ENCODE measurements at places on chromosomes 7 and 10. TPM values are rescaled to one million over a fixed set of nuclear protein-coding genes. Genes with fewer than 3 reads are reported as not detected.

Gene HGF
- total RNA-seq: 211 TPM

Gene AHR
- 136 TPM for total RNA-seq

Gene MNX1
- total RNA-seq: not detected

Gene CLRN3
- total RNA-seq: not detected

Gene AMZ1
- total RNA-seq: 1.4 TPM

Gene PLOD3
- 58.9 TPM for total RNA-seq

Gene ANKRD61
- total RNA-seq: under 0.01 TPM

Gene NUDT1
- total RNA-seq: 16.3 TPM

Gene DEPP1
- 15.3 TPM for total RNA-seq

Gene ZNF853
- 0.19 TPM for total RNA-seq

Gene GRM3
- not detected for total RNA-seq

Gene ZNF727
- total RNA-seq: 0.38 TPM

Gene EGR2
- total RNA-seq: 0.58 TPM

Gene CALY
- total RNA-seq: not detected

Gene PTN
- total RNA-seq: 8.2 TPM

Gene MRLN
- total RNA-seq: not detected

Gene SYT15B
- total RNA-seq: 0.28 TPM

Gene FGFR2
- total RNA-seq: 0.19 TPM

Gene PSMG3
- total RNA-seq: 15.8 TPM

Gene H2BK1
- total RNA-seq: not detected

Gene GPR146
- 9.0 TPM for total RNA-seq

Gene DPY19L1
- 61.9 TPM for total RNA-seq

Gene SFTPA2
- total RNA-seq: not detected

Gene MMRN2
- 9.0 TPM for total RNA-seq

Gene DENND2A
- total RNA-seq: 0.96 TPM

Gene NYAP1
- 0.19 TPM for total RNA-seq

Gene KEL
- total RNA-seq: not detected

Gene PITX3
- total RNA-seq: under 0.01 TPM

Gene WNT2
- 0.19 TPM for total RNA-seq

Gene AGMO
- 6.2 TPM for total RNA-seq

Gene CCDC136
- total RNA-seq: 7.6 TPM

Gene ASAH2
- total RNA-seq: 0.28 TPM
